ENCODE measurements at places on chromosomes 1 and 21.

DNA sequence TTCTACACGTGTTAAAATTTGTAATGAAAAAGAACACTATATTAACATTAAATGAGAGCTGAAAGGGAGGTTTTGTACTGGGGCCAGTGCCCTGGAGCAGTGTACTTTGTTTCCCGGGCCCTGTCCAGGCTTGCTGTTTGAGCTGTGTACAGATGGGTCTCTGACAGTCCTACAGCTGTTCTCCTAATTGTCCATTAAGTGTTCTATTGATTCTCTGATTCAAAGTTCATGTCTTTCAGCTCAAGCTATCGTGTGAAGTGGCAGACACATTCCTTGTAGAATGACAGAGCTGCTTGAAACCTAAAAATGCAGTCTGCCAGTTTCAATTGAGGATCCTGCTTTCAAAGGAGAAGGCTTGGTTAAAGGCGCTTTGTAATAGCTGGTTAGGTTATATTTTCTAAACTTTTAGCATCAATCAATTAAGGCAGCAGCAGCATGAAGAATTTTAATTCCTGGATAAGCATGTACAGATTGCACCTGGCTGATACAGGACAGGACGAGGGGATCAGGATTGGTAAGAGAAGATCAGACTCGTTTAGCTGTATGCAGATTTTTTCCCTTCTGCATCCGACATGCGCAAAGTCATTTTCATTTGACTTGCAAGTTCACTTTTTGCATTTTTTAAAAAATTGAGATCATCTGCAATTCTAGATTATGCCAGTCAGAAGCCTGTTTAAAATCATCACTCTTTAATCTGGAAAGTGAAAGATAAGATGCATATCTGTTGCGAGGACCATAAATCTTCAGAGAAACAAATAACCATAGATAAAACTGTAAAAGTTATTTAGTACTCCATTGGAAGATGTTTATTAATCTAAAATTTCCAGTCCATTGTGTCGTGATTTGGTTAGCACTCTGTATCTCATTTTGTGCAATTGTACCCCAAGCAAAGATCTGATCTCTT lies 98.5 kb downstream of the ATG4C start:
- H3K27ac ChIP-seq, result no peak overlapping the region
- no peak overlapping the region for H3K4me3 ChIP-seq
- H3K27me3 ChIP-seq, result peaks cover 43% of the 10 kb centered on the region

DNA sequence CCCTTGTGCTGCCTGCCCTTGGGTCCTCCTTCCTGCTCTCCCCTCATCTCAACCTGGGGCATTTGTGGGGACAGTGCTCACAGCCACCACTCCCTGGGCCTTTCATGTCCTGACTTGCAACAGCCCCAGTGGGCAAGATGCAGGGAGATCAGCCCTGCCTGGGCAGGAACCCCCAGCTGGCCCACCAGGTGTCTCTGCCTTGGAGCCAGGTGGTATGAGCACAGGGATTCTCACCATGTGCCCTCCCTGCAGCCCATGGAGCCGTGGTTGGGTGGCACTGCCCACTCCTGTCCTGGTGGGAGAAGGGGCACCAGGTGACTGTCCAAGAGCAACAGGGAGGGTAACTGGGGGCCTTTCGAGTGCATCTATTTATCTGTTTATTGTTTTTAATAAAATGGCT lies 100.4 kb downstream of the AJAP1 start:
- DNase-seq, result no peak
- no peak overlapping the region for H3K27ac ChIP-seq
- no peaks in the 10 kb centered on the region for H3K4me1 ChIP-seq
- no peaks in the 10 kb centered on the region for H3K36me3 ChIP-seq

DNA sequence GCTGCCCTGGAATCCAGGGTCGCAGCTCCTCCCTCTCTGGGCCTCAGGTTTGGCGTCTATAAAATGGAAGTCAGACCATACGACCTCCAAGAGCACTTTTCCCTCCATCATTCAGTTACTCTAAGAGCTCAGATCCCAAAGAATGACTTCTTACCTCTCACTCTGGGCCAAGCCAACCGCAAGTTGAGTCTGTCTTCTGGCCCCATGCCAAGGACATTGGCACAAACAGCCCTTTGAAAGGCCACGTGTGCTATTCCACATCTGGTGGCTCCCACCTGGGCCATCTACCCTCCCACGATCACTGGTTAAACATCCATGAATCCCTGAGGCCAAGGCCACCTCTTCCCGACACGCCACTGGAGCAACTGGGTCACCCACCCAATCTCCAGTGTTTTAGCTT lies 12.4 kb downstream of the SLC2A7 start:
- H3K27ac ChIP-seq, result no peak overlapping the region
- DNase-seq, result no peak
- H3K27me3 ChIP-seq, result no peaks in the 10 kb centered on the region
- peaks cover 19% of the 10 kb centered on the region for H3K4me1 ChIP-seq

- DNase-seq, result no peak
- H3K27me3 ChIP-seq, result peaks cover 24% of the 10 kb centered on the region
- no peaks in the 10 kb centered on the region for H3K4me1 ChIP-seq
- H3K36me3 ChIP-seq, result no peaks in the 10 kb centered on the region
- no peak overlapping the region for H3K4me3 ChIP-seq
Measured at GRCh38 chr1:222521299-222522104, 26.4 kb downstream of the HHIPL2 start.

DNA sequence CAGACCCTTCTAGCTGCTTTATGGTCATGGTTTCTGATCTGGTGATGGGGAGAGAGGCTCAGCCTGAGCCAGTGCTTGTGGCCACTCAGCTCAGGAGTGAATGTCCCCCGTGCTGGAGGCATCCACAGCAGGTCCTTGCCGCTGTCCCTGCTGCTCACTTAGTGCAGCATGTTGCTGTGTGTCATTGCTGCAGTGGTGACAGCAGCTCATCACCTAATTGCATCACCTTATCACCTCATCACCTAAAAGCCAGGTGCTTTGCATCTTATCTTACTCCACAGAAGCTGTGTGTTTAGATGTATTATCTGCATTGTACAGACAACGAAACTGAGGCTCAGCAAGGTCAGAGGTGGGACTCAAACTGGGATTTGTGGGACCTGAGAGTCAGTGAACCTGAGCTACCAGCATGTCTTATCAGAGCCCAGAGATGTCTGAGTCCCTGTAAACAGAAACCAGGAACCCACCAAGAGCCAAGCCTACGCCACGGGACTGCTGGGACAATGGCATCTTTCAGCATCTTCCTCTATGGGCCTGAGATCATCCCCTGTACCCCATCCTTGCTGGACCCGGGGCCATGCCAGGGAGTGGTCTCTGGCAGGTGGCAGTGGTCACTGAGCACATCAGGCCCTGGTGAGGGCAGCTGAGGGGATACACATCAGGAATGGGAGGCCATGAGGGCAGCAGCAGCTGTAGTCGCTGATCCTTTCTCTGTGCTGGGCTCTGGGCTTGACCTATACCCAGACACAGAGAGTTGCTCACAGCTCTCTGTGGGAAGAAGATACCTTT lies 6.5 kb downstream of the PODN start:
- peak; percentile 8 for DNase-seq

All from left ventricle myocardium inferior (tissue), 1 donor.